Lower lobe of right lung (tissue), 2 donors: ENCODE measurements at places on chromosomes 6 and 20. TPM values are rescaled to one million over a fixed set of nuclear protein-coding genes. Genes with fewer than 3 reads are reported as not detected.

The CRIP3 gene
- 0.95 TPM for total RNA-seq

- H3K27ac ChIP-seq: no peak overlapping the region
- no peak for DNase-seq
- no peaks in the 10 kb centered on the region for H3K36me3 ChIP-seq
- H3K4me1 ChIP-seq: no peaks in the 10 kb centered on the region
Observed at GRCh38 chr20:48527771-48528170, 300.0 kb downstream of the PREX1 start.

GRCh38 chr6:51953246-51953645 lies 134.2 kb downstream of the PKHD1 start:
- H3K4me1 ChIP-seq: no peaks in the 10 kb centered on the region
- no peak overlapping the region for H3K4me3 ChIP-seq
- DNase-seq: no peak

- peaks cover 9% of the 10 kb centered on the region for H3K4me1 ChIP-seq
- H3K27ac ChIP-seq: peak overlapping the region; percentile 53
- no peak for DNase-seq
- H3K4me3 ChIP-seq: no peak overlapping the region
Observed at GRCh38 chr6:14743144-14743473, 502.8 kb upstream of the JARID2 start.
